Activated CD4-positive, alpha-beta T cell treated with anti-CD3 and anti-CD28 coated beads, Interleukin-10, Interleukin-2, amounts not matched to agents 100 ng/mL and 50 ng/mL, durations not matched to agents 16 hours and 8 hours (primary cell): ENCODE measurements at places on chromosomes 7 and 10.

GRCh38 chr10:131911451-131911850 is 10.6 kb downstream of the PPP2R2D start:
- no peak for DNase-seq

GRCh38 chr10:128563387-128563786 is 437.2 kb upstream of the MKI67 start:
- no peak for DNase-seq

- DNase-seq, result peak; percentile 73
These were observed 63.9 kb upstream of the PRKCQ start for GRCh38 chr10:6643962-6644361.

DNA sequence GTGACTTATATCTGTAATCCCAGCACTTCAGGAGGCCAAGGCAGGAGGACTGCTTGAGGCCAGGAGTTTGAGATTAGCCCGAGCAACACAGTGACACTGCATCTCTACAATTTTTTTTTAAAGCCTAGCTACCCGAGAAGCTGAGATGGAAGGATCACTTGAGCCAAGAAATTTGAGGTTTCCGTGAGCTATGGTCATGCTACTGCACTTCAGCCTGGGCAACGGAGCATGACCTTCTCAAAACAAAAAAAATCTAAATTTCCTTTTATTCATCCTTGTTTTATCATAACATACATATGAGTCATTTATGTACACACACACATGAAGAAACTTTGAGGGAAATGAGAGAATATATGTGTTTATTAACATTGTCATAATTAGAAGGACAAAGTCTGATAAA is 277.5 kb upstream of the MAGI2 start:
- DNase-seq, result no peak

GRCh38 chr10:90888387-90888786 is 16.6 kb downstream of the RPP30 start:
- no peak for DNase-seq

DNA sequence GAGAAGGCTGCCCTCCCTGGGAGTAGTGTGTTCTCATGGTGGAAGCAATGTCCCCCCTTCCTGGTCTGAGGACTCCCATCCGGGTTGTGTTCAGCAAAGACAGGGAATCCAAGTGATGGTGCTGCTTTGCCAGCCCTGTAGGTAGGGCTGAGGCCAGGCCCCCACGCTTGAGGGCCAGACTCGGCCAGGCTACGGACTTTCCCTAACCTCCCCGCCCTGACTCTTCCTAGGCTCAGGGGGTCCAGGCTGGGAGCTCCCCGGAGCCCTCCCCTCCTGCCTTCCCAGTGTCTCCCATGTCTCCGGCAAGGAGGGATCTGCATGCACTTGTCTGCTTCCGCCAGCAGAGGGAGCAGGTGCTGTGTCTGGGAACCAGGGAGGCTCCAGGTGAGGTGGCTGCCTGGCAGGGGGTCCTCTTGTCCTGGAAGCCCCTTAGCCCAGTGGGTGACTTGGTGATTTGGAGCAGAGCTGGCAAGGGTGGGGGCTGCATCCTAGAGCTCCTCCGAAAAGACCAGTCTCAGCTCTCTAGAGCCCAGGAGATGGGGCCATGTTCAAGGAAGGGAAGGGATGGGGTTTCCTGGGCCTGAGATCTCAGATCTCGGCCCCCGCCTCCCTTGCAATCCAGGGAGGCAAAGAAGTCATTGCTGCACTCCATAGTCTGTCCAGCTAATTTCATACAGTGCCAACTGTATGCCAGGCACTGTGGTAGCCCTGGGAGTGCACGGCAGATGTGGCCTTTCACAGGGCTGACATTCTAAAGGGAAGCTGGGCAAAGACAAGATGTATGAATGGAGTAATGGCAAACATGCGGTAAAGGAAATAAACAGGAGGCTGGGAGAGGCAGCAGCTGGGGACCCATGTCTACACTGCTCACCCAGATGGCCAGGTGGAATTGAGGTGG is 20.3 kb upstream of the SFRP5 start:
- peak; percentile 75 for DNase-seq

DNA sequence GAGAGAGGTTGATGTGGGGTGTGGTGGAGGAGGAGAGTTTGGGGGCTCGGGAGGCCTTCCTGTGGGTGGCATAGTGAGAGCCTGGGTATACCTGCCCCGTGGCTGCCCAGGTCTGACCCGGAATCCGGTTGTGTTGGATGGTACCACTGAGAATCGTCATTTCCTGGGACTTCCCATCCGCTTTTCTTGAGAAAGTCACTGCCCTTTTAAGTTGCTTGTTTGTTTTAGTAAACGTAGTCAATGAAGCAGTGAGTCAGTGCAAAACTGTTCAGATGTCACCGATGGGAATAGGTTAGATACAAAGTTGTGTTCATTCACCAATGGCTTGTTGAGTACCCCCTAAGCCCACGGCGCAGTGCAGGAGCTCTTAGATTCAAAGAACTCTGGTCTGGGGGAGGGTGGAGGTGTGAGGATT is 285.8 kb downstream of the CAMK1D start:
- DNase-seq, result peak; percentile 10

- no peak for DNase-seq
These were observed 112.2 kb downstream of the LARP4B start for GRCh38 chr10:819326-819725.

DNA sequence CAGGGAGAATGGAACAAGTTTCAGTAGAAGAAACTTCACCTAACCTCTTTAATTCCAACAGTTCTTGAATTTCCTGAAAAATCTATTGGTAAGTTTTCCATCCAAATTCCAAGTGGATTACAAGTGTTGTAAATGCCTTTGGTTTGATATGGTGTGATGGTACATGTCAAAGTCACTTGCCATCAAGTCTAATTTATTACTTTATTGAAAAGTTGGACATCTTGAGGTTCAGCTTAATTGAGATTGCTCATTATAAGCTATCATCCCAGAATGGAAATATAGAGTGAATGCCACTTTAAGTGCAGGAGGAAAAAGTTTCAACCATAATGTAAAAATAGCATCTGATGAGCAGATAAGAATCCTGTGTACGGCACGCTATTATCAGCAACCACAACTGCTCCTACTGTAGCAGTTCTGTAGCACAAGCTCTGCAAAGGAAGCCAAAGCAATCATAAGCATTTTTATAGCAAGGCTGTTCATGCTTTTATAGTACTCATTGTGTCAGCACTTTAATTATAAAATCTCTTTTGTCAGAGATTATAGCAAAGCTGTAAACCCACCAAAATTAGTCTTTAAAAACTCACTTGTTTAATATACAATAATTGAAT is 991.8 kb upstream of the PHF14 start:
- no peak for DNase-seq

GRCh38 chr7:140631602-140632001 is 9.0 kb downstream of the DENND2A start:
- no peak for DNase-seq

DNA sequence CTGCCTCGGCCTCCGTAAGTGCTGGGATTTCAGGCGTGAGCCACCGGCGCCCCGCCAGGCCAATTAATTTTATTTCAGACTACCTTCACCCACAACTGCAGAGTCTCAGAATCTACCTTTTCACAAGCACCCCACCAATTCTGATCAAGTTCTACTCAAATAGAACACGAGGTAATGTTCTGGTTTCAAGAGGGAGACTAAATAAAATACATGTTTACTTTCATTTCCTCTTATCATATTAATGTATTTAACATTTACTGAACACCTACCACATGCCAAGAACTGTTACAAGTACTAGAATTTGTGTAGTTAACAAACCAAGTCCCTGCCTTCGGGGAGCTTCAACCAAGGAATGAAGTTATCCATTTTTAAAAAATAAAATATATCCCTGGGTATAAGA is 25.5 kb upstream of the RGS10 start:
- no peak for DNase-seq

DNA sequence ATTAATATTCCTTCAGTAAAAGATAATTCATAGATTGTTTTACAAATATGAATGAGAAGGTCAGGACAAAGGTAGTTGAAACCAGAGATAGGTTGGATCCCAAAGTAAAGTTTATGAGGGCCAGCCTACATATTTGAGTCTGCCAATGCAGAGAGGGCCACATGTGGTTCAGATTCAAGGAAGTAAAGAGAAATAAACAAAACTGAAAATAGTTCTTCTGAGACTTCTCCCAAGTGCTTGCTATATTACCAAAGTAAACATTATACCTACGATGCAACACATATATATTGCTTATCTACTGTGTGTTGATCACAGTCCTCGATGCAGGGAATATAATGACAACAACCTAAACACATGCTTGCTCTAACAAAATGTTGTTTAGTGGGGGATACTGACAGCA is 109.8 kb downstream of the MALRD1 start:
- no peak for DNase-seq

DNA sequence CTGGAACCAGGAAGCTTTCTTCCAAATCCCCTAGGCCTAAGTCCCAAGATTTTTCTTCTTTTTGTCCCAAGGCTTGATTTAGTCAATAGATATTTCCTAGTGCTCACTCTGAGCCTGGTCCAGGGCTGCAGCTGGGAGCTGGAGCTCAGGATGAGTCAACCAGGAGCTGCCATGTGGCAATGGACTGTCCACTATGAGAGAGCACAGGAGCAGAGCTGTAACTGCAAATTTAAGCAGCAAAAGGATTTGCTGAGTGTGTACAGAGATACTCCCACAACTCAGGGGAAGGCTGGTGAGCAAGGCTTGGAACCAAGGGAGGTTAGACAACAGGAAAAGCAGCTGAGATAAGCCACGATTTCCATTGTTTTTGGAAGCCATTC is 92.1 kb upstream of the CXCL12 start:
- DNase-seq, result no peak

- peak; percentile 14 for DNase-seq
These were observed 29.5 kb downstream of the MDH2 start for GRCh38 chr7:76077435-76077834.

DNA sequence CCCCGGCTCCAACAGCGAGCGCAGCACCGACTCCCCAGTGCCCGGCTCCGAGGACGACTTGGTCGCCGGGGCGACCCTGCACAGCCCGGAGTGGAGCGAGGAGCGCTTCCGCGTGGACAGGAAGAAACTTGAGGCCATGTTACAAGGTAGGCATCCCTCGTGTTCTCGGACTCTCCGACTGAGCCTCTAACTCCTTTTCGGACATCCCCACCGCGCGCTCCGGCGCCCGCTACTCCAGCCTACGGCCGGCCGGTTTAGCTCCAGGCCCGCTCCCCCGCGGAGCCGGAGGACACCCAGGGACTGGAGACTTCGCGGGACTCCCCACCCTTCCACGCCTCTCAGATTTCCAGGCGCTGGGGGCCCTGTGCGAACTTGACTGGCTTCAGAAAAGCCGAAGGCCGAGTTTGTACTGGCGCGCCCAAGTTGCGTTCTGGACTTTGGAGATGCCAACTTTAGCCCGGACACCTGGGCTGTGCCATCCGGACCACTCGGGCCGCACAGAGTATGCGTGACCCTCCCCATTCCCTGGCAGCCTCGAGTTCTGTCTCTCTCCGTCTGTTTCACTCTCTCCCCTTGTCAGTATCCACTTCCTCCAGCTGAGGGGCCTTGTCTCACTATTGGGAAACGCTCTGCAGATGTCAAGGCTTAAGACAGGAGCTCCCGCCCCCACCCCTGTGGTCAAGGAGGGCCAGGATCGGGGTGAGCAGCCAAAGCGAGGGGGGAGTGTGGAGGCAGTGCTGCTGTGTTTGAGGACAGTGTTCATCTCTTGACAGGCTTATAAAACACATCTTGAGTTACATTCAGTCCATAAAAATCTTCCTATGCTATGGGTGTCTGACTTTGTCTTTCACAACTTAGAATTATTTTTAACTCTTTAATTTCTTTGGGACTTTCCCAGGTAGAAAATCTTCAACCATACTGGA is 777 bp downstream of the BICC1 start:
- peak; percentile 25 for DNase-seq

DNA sequence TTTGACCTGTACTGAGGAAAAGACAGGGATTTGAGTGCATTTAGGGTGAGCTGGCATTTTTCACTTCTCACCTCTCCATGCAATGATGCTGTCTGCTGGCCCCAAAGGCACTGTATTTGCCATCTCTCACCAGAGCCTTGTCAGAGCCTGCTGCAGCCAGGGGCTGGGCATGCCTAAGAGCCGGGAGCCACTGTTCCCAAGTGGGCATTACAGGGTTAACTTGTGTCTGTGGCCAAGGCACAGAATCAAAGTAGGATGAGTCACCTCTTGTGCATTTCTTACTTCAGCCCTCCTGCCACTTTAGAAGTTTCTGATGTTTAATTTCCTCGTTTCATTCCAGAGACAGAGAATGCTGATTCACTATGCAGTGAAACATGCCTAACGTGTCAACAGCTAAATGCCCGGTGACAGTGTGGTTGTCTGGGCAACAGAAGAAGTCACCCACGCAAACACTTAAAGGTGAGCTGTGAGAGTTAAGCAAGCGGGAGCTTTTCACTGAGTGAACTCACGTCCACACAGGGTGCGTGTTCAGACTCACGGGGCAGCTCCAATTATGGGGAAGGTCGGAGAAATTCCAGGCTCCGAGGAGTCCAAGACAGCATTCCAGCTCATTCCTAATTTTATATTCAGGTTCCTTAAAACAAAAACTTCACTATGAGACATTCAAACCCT is 57.1 kb upstream of the IGFBP3 start:
- peak; percentile 31 for DNase-seq

DNA sequence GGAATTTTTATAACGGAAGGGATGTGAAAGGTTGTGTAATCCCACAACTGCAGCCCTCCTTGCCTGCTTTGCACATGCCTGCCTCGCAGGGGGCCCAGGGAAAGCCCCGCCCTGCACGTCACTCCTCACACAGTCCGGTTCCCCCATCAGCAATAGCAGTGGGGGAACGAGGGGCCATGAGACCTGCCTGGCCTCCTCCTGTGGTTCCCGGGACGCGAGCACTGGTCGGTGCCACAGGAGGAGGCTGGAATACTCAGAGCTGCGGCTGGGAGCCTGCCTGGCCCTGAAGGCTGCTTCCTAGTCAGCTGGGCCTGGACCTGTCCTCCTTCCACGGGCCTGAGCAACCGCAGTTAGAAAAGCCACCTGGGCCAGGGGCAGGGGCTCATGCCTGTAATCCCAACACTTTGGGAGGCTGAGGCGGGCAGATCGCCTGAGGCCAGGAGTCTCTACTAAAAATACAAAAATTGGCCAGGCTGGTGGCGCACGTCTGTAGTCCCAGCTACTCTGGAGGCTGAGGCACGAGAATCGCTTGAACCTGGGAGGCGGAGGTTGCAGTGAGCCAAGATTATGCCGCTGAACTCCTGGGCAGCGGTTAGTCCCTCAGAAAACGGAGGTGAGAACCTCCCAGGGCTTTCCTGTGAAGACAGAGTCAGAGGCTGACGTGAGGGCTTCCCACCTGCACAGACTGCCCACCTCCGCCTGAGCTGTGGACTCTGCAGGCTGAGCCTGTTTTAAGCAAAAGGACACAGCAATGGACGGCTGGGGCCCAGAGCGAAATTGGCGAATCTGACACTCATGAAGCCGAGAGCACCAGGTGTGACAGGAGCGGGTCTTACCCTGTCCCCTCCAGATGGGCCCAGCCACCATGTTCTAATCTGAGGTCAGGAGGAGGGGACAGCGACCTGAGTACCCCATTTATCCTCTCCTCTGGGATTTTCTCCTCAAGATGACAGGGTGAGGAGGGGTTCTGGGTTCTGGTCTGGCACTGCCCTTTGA is 52.9 kb downstream of the VIPR2 start:
- no peak for DNase-seq
